ENCODE measurements at places on chromosomes 3 and 15.

DNA sequence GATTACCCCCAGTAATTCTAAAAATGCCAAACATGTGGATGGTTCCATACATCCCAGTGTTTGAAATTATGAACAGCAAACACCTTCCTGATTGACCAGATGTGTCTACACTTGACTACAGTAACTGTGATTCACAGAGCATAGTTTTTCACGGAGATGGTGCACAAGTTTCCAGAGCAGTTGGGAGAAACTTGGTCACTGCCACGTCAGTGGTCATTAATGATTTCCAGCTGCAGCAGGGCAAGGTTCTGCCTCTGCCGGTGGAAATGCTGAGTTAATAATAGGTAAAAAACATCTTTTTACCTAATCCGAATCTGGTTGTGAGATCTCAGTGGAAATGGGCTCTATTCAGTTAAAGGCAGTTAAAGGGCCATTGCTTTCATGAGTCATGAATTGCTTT, 154.1 kb upstream of the FEZF2 start:
- no peak for DNase-seq

DNA sequence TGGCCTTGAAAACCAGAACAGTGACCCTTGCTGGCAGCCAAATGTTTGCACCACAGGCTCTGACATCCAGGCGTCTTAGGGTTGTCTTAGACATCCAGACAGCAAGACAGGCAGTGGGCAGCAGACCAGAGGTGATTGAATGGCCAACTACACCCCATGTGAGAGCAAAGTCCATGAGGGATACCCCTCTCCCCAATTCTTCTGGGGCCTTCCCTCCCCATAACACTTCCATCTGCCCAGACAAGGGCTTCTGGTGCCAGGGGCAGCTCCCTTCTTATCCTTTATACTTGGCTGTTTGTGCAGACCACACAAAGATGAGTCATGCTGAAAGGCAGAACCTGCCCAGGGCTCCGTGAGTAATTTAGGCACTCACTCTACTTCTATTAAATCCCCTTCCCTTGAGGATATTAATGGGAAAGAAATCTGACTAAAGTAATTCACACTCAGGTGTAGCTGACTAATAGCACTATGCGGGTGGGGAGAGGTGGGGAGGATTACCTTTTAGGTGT, 257.9 kb downstream of the UACA start:
- no peak for DNase-seq

- DNase-seq = no peak
These were observed 32.3 kb downstream of the HDAC11 start for GRCh38 chr3:13512451-13512850.

- no peak for DNase-seq
These were observed 247.7 kb downstream of the ZBTB20 start for GRCh38 chr3:114899186-114899931.

DNA sequence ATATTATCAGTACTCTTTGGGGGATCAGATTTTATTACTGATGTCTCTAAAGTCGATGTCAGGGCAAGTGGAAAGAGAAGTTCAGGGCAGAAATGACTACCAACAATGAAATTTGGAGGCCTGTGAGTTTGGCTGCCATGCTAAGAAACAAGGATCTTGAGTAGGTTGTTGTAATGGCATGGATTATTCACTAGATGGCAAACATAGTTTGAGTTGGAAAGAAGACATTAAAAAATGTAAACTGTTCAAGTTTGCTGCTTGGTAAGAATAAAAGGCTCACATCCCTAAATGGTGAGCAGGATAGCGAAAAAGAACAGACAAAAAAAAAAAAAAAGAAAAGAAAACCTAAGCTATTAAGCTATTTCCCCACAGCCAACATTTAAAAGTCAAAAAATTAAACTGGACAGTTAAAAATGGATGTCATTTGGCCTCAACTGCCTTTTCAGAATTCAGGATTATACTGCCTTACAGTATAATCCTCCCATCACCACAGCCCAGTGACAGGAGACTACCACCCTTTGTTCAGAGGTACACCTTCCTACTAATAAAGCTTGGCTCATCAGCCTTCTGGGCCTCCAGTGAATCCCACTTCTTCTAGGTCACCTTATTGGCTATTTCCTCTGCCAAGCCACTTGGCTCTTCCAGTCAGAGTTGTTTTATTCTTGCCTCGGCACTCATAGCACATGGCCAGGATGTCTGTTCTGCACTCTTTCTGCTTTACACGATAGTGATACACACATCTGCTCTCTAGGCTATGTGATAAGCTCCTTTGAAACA, 163.7 kb downstream of the PLD1 start:
- DNase-seq = no peak

DNA sequence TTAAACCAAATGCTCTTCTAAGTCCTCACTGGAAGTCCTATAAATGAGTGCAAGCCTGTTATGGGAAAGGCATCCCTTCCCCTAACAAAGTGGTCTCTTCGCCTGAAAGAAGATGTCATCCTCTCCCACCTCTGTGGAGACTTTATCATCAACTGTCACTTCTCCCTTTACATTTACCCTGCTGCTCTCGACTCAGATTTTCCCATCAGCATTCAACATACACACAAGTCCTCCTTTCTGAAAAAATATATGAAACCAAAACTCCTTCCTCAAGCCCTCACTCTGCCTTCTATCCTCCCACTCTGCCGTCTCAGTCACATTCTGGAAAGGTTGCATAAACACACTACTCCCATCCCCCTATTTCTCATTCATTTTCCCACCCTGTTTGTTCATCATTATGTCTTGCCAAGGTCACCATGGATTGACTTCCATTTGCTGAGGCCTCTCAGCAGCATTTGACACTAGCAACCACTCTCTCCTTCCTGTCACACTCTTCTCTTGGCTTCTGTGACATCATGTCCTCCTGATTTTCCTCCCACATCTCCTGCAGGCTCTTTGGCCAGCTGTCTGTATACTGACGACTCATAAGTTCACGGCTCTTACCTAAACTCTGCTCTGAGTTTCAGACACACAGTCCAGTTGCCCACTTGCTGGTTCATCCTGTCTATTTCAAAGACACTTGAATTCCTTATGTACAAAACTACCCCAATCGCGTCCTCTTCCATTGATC, 70.3 kb upstream of the SMAD3 start:
- no peak for DNase-seq

- DNase-seq = no peak
These were observed 477.4 kb upstream of the WNT5A start for GRCh38 chr3:55964491-55964985.

GRCh38 chr3:47270526-47270925, 12.1 kb downstream of the KIF9 start:
- DNase-seq = no peak

DNA sequence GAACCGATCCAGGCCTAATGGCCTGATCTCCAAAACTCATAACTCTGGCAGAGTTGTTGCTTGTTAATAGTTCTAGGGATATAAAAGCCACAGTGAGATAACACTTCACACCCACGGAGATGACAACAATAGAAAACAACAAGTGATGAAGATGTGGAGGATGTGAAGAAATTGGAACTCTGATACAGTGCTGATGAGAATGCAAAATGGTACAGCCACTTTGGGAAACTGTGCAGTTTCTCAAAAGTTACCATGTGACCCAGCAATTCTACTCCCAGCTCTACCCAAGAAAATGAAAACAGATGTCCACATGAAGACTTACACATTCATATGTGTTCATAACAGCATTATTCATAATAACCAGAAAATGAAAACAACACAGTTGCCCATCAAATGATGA, 3.8 kb downstream of the CMTM7 start:
- no peak for DNase-seq

GRCh38 chr3:27281671-27282150, 87.5 kb downstream of the NEK10 start:
- no peak for DNase-seq

GRCh38 chr3:159819676-159820075, 169.0 kb upstream of the IL12A start:
- DNase-seq = no peak

- DNase-seq = no peak
These were observed 24.9 kb downstream of the ZMAT3 start for GRCh38 chr3:179046497-179047353.

- no peak for DNase-seq
These were observed 52.9 kb upstream of the ROBO2 start for GRCh38 chr3:76986876-76987474.

GRCh38 chr3:111768571-111769100, 90.4 kb upstream of the PHLDB2 start:
- DNase-seq = no peak
